Fibroblast of lung (primary cell): ENCODE measurements at places on chromosomes 6 and 20.

GRCh38 chr20:31675828-31676608, 38.3 kb downstream of the COX4I2 start:
- DNase-seq = no peak

- DNase-seq = no peak
These were observed 14.5 kb downstream of the HSPA1B start for GRCh38 chr6:31842053-31842452.

DNA sequence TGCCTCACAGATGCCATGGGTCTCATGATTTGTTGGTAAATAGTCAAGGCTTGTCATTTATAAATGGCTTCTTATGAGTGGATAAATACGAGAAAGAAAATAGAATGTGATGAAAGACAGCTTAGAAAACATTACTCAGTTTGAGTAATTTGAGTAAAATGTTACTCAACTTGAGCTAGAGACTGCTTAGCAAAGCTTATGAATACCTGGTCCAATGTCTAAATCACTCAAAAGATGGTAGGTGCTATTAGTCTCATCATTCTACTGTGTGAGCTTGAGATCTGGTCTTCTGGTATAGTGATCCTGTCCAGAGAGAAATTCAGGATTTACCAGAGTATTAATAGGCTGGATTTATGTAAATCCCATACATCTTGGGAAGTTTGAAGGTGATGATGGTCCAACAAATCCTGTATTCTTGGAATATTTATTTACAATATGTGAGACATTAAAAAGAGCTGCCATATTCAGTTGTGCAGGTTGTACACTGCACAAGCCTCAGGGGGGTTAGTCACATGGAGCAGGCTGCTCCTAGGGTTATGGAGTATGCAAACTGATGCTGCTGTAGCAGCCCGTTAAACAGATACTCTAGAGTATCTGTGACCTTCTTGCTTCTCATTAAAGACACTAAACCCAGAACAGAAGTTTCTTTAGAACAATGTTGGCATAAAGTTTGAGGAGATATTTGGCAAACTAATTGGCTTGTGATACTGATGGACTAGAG, 112.9 kb downstream of the RCAN2 start:
- DNase-seq = no peak

DNA sequence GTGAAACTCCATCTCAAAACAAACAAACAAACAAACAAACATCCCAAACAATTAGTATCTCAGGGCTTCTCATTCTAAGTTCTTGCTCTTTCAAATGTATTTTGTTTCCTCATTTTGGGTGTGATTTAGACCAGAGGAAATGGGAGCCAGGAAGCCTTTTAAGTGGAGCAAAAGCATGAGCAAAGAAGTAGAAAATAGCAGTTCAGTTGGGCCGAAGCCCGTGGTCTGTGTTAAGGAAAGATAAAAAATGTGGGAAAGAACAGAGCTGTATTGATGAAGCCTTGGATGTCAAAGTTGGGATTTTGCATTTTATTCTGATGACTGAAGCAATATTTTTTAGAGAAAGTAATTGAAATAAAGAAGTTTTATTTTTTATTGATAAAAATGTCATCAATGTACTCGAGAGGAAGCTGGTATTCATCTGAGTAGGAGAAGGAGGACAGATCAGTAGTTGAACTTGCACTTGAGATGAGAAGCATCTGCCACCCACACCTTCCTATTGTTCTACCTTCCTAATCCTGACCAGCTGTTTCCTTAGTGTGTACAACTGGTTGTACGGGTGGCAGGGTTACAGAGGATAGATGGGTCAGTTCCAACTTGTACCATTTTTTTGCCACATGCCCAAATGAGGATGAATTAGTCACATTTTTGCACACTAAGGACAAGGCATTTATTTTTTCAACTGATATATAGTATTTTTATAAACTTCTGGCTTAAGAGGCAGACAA, 56.1 kb downstream of the KIAA0408 start:
- no peak for DNase-seq

GRCh38 chr6:142648036-142648451, 296.9 kb downstream of the HIVEP2 start:
- no peak for DNase-seq

GRCh38 chr6:127824061-127824460, 76.8 kb downstream of the THEMIS start:
- no peak for DNase-seq

- no peak for DNase-seq
These were observed 14.5 kb downstream of the TFAP2A start for GRCh38 chr6:10400330-10400729.

GRCh38 chr6:42899871-42900270, 16.0 kb upstream of the PTCRA start:
- DNase-seq = no peak

DNA sequence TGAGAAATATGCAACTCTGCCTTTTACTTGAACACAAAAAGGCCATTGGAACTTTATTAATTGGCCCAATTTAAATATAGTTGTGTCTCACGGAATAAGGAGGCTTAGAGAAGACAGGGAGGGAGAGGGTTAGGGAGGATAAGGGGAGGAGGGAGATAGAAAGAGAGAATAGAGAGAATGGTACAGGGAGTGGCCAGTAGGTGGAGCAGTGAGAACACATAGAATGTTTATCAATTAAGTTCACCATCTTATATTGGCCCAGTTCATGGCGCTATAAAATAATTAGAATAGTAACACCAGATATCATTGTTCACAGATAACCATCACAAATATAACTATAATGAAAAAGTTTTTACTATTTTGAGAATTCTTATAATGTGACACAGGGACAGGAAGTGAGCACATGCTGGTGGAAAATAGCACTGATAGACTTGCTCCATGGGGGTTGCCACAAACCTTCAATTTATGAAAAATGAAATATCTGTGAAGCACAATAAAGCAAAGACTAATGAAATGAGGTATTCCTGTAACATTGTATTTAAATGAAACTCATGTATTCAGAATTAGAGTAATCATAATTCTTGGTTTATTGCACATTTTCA, 374.1 kb upstream of the MANEA start:
- DNase-seq = peak; percentile 19

DNA sequence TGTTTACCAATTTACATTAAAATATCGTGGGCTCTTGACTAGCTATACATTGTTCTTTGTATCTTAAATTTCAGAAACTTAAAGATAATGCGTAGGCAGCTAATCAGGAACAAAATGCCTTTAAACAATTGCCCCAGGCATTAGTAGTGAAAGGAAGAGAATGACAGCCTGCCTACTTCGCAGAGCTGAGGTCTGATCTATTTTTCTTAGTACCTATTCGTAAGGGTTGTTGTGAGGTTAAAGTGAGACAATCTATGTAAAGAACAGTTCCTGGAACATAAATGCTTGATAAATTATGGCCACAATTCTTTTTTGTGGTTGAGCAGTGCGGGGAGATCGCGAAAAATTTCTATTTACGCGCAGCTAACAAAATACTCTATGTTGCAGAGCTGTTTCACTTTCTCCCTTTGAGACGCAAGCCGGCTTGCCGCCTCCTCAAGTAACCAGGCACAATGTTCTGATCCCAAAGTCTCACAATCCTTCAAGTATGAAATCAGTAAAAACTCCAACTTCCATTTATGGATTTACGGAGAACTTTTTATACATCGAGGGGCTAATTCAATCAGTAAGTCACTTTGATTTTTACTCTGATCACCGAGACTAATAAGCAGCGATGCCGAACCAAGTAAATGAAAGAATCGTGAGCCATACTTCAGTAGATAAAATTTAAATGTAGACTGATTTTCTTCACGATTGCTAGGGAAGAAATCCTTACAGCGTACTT, 878 bp upstream of the PNRC1 start:
- peak; percentile 85 for DNase-seq

DNA sequence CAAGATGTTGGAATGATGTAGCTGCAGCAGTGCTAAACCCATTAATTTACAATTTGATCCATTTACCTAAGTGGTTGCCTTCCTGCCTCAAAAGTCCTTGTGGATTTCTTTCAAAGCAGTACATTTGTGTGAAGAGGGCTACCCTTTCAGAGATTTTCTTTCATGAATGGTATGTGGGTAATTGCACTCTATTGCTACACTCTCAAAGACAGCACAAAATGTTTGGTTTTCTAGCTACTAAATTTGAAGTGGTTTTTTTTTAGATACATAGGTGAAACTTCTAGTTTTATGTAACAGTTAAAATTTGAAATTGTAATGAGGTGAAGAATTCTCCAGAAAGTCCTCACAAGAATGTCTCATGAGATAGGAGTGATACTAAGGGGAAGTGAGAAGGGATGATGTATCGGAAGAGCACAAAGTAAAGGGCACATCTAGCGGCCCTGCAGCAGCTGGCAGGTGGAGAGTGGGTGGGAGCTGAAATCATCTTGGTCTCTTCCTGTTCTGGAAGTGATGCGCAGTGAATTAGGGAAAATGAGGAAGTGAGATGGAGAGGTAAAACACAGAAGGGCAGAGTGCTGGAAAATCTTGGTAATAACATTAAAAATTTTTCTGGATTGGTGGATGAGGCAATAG, 236.8 kb upstream of the MAN1A1 start:
- no peak for DNase-seq

DNA sequence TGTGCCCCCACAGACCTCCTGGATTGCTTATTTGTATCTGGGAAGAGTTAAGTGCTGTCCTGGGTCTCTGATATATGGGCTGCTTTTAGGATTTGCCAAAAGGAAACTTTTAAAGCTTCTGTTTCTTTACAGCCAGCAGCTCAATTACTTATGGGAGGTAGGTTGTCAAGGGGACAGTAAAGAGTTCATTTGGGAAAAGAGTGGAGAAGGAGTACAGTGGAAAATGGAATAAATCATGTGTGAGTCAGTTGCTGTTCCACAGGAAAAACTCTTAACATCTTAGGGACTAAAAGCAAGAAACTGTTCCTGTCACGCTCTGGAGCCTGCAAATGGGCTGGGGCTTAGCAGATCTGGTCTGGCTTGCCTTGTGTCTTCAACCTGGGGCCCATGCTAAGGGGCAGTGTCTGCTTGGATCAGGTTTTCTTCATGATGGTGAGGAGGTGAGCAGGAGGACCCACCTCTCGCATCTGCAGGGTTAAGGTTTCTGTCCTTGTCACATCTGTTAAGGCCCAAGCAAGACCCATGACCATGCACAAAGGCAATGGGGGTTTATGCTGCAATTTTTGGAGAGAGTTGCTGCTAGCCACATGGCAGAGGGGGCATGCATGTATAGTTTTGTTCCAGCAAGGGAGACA, 8.7 kb upstream of the CST1 start:
- DNase-seq = no peak
